Kidney tubule cell (primary cell): ENCODE measurements at places on chromosomes 5 and 9.

DNA sequence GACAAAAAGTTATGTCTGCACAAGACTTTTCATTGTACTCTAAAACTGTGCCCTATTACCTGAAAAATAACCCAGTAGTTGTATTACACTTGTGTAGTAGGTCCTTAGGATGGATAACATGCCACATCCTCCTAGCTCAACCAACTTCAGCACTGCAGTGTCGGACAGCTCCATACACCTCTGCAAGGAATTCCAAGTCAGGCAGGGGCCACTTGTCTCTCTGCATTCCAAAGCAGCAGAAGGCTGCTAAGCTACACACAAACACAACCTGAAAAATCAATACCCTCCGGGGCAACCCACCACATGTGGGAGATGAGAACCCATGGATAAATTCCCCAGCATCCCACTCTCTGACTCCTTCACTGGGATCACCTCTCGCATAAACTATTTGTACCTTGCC is 50.2 kb downstream of the MED10 start:
- peak; percentile 31 for DNase-seq

GRCh38 chr5:105581988-105582690 is 2019.5 kb upstream of the NUDT12 start:
- DNase-seq: no peak

GRCh38 chr5:14706615-14707021 is 42.1 kb downstream of the OTULIN start:
- DNase-seq: peak; percentile 7

DNA sequence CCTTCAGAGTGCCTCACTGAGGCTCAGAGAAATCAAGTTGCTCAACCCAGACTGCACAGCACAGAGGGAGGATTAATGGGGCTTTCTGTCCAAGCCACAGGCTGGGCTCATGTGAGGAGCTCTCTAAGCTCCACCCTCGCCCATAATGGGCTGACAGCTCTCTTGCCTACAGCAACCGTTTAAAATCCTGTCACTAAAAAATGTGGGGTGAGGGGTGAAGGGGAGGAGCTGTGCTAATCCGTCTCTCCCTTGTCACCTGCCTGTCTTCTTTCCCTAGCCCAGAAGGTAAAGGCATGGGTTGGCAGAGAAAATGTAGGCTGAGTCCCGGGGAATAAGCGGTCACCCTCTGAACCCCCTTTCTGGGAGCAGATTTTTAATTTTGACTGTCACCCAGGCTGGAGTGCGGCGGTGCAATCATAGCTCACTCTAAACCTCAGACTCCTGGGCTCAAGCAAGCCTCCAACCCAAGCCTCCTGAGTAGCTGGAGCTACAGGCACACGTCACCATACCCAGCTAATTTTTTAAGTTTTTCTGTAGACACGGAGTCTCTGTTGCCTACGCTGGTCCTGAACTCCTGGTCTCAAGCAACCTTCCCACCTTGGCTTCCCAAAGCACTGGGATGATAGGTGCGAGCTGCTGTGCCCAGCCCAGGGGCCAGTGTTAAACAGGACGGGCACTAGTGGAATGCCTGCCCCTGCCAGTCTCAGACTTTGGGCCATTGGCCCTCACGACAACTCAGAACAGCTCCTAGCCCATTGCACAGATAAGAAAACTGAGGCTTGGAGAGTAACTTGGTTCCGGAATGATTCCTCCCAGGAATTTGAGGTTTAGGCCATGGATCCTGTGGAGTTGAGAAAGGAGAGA is 89.5 kb downstream of the LMX1B start:
- no peak for DNase-seq

DNA sequence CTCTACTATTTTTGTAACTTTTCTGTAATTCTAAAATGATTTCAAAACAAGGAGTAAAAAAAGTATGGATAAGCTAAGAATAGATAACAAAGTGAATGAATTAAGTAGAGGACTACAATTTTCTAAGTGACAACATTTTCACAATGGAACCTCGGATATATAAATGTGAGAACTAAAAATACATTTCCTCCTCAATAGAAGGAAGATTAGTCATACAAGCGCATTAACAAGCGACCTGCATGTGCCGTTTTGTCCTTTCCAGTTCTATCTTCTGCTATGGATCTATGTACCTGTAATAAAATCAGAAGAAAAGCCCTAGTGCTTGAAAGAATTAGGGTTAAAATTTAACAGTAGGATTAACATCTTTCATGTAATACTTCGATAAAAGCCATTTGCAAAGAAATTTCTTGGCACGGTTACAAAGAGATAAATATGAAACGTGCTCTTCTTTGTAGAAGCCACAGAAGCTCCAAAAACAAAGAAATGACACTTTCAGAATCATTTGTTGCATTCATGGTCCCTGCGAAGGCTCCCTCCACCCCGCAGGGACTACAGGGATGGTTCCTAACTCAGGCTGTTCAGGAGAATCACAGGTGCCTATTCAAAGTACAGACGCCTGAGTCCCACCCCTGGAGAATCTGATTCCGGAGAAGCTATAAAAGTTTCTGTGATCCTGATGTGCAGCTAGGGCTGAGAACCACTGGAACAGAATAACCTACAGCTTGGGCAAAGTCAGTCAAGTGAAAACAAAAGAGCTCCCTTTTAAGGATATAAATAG is 216.6 kb upstream of the EFNA5 start:
- DNase-seq: no peak

DNA sequence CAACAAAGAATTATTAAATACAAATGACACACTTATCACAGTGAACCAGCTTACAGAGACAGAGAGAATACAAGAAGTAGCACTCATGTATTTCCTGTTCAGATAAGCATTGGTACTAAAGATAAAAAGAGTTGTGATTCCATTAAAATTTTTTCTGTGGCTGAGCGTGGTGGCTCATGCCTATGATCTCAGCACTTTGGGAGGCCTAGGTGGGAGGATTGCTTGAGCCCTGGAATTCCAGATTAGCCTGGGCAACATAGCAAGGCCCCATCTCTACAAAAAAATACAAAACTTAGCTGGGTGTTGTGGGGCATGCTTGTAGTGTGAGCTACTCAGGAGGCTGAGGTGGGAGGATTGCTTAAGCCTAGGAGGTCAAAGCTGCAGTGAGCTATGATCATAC is 32.9 kb downstream of the FCHO2 start:
- DNase-seq: peak; percentile 24
